ENCODE measurements at places on chromosomes 6 and 20.

DNA sequence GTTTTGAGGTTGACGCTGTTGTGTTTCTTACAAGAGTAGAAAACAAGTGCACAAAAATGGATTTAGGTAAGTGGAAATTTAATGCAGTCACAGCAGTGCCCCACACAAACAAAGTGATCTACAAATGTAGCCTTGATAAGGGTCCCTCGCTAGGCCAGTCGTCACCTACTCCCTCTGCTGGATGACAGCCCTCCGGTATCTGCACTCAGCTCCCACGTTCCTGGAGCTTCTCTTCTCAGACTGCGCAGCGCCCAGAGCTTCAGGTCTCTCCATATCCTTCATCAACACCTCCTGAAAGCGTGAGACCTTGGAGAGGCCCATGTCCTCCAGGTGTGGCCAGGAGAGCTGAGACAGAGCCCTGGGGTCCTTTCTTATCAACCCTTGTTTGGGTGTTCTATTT lies 58.3 kb upstream of the MAP3K4 start:
- DNase-seq = no peak

DNA sequence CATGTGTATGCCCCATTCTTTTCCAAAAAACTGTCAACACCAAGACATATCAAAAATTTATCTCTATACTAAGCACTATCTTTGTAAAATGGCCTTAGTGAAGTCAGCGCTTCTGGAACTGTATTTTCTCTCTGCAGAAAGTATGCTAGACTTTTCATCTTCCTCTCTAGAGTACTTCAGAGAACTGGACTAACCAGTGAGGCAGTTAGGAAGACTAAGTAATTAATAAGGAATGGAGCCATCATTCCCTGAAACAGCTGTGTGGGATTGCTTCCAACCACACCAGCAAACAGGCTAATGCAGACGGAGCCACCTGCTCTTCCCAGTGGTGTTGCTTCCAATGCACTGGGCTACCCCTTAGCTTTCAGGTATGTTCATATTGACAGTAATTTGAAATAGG lies 169.1 kb upstream of the FUT9 start:
- no peak for DNase-seq

DNA sequence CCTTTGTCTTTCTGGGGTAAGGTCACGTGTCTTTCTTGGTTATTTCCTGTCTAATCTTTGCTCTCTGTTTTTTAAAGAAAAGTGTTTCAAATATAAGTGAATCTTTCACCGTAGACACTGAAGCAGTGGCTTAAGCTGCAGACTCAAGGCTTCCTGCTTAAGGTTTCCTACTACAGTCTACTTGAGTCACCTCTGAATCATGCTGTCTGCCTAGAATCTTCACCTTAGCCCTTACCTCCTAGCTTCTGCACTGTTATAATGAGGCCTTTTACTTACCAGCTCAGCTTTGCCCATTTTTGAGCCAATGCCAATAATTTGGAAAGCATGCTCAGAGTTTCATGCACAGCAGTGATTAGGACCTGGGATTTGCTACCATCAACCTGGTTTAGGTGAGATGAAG lies 30.6 kb downstream of the ADGRF4 start:
- no peak for DNase-seq

GRCh38 chr6:137363805-137364138 lies 130.4 kb downstream of the OLIG3 start:
- DNase-seq = no peak

DNA sequence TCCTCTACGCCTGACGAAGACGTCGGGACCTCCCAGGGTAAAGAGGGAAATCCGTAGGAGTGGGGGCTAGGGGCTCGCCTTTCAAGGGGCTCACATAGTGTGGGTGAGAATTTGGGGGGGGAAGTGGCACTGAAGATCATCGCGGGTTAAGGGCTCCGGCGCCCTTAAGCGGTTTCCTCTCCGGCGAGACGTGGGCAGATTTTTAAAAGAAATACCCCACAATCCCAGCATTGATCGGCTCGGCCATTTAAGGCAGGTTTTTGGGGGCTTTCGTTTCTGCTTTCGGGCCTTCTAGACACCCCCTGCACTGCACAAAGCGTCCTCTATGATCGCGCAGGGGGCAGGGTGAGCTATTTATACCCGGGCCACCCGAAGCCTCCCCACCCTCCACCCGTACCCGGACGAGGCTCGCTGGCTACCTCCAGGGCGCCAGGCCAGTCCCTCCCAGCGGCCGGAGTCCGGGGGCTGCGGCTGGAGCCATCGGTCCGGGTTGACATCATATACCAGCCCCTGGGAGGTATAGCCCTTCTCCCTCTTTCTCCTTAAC lies 1.2 kb downstream of the NKX2-2 start:
- DNase-seq = peak; percentile 70

DNA sequence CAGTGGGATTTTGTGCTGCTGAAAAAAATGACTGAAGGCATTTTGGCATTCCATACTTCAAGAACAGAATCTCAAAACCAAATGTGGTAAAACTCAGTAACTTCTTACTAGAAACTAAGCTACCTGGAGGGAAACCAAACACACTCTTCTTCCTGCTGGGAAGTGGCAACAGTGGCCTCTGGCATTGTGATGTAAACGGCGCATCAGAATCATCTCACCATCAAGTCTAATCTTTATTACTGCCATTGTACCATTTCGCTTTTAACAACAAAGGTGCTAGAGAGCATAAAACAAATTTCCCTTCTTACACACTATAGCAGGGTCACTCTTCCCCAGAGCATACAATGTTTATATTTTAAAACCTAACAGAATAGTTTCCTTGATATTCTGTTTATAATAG lies 101.6 kb upstream of the CEP162 start:
- DNase-seq = no peak

DNA sequence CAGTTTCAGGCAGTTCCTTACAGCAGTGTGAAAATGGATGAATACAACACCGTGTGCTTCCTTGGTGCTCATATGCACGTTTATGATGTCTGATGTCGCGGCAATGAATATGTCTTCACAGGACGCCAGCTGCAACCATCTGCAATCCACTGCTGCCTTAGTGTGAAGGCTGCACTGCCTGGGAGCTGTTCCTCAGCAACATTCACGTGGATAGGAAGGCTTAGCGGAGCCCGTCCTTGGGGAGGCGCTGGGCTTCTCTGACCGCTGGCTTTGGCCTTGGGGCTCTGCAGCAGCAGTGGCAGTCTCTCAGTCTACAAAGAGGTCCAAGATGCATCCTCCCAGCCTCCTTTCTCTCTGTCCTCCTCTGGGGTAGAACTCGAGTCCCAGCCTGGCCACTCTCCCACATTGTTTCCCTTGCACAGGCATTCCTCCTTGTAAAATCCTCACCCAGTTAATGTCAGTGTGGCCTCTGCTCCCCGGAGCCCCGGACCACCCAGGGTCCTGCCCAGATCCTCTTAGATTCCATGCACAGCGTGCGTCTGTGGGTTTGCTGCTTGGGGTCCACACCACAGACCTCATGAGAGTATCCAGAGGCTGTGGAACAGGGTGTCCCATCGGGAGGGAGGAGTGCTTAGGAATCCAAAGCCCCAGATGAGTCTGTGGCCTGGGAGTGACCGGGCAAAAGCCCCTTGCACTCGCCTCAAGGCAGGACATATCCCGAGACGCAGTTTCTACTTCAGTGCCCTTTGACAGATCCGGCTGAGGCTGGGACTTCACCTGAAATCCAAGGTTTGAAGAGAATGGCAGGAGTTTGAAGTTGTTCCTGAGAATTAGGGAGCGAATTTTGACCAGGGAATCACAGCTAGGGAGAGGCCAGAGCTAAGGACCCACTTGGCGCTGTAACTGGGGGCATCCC lies 181.3 kb downstream of the THBS2 start:
- no peak for DNase-seq

DNA sequence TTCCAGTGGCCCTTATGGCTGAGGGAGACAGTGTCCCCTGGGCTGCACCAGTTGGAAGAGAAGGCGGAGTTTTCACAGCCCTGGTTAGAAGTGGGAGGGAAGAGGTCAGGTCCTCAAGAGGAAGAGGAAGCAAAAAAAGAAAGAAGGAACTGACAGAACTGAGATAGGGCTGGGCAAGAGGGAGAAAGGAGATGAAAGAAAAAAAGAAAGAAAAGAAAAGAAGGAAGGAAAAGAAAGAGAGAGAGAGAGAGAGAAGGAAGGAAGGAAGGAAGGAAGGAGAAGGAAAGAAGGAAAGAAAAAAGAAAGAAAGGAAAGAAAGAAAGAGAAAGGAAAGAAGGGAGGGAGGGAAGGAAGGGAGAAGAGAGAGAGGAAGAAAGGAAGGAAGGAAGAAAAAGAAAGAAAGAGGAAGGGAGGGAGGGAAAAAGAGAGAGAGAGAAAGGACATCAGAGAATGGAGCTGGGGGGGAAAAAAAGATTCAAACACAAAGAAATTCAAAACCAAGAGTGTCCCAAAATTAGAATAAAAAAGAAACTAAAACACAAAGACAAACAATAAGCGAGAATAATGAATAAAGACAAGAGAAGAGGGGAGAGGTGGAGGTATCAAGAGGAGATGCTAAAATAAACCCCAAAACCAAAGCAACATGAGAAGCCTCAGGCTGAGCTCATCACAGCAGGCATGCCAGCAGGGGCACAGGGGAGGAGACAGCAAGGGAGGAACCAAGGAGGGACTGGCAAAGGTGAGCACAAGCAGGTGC lies 5.3 kb upstream of the FUCA2 start:
- peak; percentile 12 for DNase-seq

- no peak for DNase-seq
Observed at GRCh38 chr6:41940759-41941279, 789 bp downstream of the CCND3 start.

DNA sequence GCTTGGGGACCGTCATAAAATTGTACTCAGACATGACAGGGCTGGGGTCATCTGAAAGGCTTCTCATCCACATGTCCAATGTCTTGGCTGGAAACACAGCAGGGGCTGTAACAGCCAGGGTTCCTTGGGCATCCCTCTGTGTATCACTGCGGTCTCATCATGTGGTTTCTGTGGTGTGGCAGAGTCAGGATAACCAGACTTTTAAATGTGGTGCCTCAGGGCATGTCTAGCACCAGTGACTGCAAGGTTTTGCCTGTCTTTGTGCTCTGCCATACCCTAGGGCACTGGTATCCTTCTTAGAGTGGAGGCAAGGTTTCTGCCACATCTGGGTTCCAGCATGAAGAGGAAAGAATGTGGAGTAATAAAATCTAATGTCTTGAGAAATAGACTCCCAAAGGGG lies 124.2 kb downstream of the PLEKHG1 start:
- DNase-seq = no peak
